Motor neuron (in vitro differentiated cells): ENCODE measurements at places on chromosomes 1 and 21. TPM values are rescaled to one million over a fixed set of nuclear protein-coding genes. Genes with fewer than 3 reads are reported as not detected.
A peak's percentile ranks its signal among the peaks of the same experiment; 100 is the strongest.

DNA sequence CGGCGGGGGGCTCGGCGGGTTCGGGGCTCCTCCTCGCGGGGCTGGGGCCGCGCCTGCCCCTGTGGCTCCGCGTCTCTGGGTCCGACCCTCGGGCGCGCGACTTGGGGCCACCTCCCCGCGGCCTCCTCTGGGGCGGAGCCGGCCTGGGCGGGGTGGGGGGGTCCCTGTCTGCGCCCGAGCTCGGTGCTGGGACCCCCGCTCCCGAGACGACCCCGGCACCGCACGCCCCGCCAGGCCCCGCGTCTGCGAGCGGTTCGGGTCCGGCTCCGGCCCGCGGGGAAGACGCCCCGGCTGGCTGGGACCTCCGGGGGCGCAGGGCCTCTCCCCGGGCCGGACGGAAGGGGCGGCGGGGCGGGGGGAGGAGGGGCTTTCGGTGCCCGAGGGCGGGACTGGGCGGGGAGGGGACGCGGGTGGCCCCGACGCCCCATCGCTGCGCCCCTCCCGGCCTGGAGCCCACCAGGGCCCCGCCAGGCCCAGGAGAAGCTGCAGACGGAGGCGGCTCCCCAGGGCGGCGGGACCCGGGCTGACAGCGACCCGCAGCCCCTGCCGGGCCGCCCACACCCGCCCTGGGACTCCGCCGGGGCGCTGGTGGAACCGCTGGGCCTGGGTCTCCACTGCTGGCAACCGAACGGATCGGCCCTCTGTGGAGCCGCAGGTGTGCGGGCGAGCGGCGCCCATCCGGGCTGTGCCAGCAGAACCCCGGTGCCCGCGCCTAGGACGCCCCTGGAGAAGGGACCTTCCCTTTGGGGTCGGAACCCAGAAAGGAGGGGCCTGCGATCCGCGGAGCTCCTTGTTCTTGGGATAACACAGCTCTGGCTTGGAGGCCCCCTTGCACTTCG is 610 bp downstream of the COL6A2 start:
- peak; percentile 39 for ATAC-seq

The CASQ2 gene
- not detected in 2 replicates for total RNA-seq

DNA sequence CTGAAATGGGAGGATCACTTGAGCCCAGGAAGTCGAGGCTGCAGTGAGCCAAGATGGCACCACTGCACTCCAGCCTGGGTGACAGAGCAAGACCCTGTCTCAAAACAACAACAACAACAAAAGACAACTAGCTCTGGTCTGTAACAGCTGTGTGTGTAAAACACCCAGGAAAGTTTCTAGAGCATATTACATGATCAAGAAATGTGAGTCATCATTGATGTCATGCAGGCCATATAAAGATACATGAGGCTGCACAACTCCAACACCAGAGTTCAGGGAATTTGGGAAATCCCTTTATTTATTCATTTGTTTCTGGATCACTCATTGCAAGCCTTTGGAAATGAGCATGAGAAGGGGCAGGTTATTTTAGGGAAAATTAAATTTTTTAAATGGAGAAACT is 50.3 kb upstream of the CTPS1 start:
- no peak for ATAC-seq

The ADAMTS1 gene
- total RNA-seq, result 13.5 and 18.8 TPM in 2 replicates
